Testis (tissue), 5 donors: ENCODE measurements at places on chromosomes 6 and 20. TPM values are rescaled to one million over a fixed set of nuclear protein-coding genes. Genes with fewer than 3 reads are reported as not detected.

Gene PACSIN1
- 2.5 TPM for total RNA-seq

Gene EYS
- total RNA-seq = 1.3 TPM

Gene SLC16A10
- 12.0 TPM for total RNA-seq

Gene PDE10A
- total RNA-seq = 15.5 TPM

Gene DUSP22
- total RNA-seq = 158 TPM

Gene WFDC5
- total RNA-seq = 0.87 TPM

Gene CDH26
- total RNA-seq = 3.5 TPM

Gene UBD
- total RNA-seq = not detected

Gene CDH22
- 2.6 TPM for total RNA-seq

Gene ARHGAP40
- total RNA-seq = 1.5 TPM

Gene TMEM217
- 13.3 TPM for total RNA-seq

Gene MUCL3
- total RNA-seq = not detected

Gene PGBD1
- total RNA-seq = 6.1 TPM

Gene ANKRD66
- not detected for total RNA-seq

Gene LST1
- total RNA-seq = 0.71 TPM

Gene FUCA2
- total RNA-seq = 29.4 TPM

Gene DPM1
- total RNA-seq = 44.5 TPM

Gene TTBK1
- 2.2 TPM for total RNA-seq

Gene GSTA1
- 349 TPM for total RNA-seq

Gene CCN5
- 37.0 TPM for total RNA-seq

Gene IP6K3
- total RNA-seq = not detected

Gene AKAP12
- total RNA-seq = 280 TPM

Gene PNPLA1
- total RNA-seq = 3.5 TPM

Gene OR2J3
- total RNA-seq = 2.9 TPM

Gene SYS1
- total RNA-seq = 33.1 TPM

Gene CYP24A1
- 0.43 TPM for total RNA-seq

Gene BTN1A1
- 0.31 TPM for total RNA-seq

Gene RAET1E
- total RNA-seq = 0.31 TPM

Gene SYNDIG1
- 2.8 TPM for total RNA-seq

Gene HSPA1A
- total RNA-seq = 151 TPM

Gene FGD2
- total RNA-seq = 7.0 TPM

Gene DST
- 221 TPM for total RNA-seq

Gene SNAP91
- total RNA-seq = 32.9 TPM

Gene CD40
- total RNA-seq = 5.3 TPM

Gene ULBP2
- 2.0 TPM for total RNA-seq

Gene B3GAT2
- 2.2 TPM for total RNA-seq

Gene PTCHD4
- 0.68 TPM for total RNA-seq

Gene PI16
- total RNA-seq = 9.8 TPM

Gene TUBB1
- 0.25 TPM for total RNA-seq

Gene SFT2D1
- 45.7 TPM for total RNA-seq

Gene TCF21
- 2.8 TPM for total RNA-seq

Gene PKIB
- 3.3 TPM for total RNA-seq

Gene C20orf204
- total RNA-seq = 4.5 TPM

Gene RAD21L1
- total RNA-seq = 7.5 TPM

Gene L3MBTL3
- total RNA-seq = 32.3 TPM

Gene PARD6B
- total RNA-seq = 17.0 TPM

Gene RIMS1
- total RNA-seq = 40.9 TPM

Gene IPCEF1
- total RNA-seq = 3.6 TPM

Gene PROCR
- 7.2 TPM for total RNA-seq

Gene ARG1
- not detected for total RNA-seq

Gene ZSCAN23
- total RNA-seq = 8.3 TPM

Gene ELOVL2
- total RNA-seq = 25.0 TPM

Gene NT5E
- total RNA-seq = 32.4 TPM

Gene MACROD2
- total RNA-seq = 16.8 TPM

Gene NEURL2
- 7.0 TPM for total RNA-seq

Gene PHACTR3
- total RNA-seq = 1.2 TPM
